ENCODE measurements at places on chromosomes 5 and 9.

DNA sequence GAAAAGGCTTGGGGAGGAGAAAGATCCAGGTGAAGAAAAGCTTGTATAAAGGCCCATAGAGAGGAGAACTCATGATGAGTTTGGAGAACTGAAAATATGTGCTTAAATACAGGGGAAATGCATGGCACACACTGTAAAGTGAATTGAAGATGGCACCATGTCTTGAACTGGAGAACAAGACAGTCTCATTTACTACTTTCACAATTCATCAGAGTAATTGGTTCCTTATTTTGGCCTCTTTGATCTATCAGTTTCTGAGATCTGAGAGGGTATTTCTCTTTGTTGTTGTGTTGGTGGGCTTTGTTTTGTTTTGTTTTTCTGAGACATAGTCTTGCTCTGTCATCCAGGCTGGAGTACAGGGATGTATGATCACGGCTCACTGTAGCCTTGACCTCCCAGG, 98.2 kb downstream of the CEMIP2 start:
- no peak for DNase-seq

GRCh38 chr9:129752900-129753729, at the start of gene PTGES:
TSS of gene PTGES (minus strand) at chr9:129753042. CDS start at chr9:129753012, 30 bp downstream.
- peak; percentile 32 for DNase-seq

DNA sequence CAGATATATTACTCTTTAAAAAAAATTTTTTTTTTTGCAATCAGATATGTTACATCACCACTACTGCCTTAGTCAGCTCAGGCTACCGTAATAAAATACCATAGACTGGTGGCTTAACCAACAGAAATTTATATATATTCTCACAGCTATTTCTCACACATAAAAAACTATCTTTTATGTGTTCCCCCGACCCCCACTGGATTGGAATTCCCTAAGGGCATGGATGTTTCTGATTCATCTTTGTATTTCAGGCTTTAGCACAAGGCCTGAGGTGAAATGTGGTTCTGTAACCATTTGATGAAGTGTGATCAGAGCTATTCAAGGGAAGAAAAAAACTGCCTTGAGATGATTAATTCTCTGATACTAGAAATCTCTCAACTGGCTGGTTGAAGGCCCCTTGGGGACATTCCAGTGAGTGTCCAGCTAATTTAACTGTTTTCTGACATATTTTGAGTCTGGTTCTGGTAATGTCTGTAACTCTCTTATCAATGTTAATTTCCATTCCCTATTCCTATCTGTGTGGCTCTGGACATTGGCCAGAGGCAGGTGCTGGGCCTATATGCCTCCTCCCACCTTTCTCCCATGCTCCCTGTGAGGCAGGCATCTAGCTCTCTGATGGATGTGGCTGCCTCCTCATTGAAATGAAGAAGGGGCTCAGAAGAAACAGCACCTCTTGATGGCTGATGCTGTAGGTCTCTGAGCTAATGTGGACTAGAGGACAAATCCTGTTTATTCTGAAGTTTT, 2.5 kb downstream of the CD14 start:
- DNase-seq = no peak

GRCh38 chr5:171637811-171638210, 147.8 kb upstream of the SMIM23 start:
- DNase-seq = no peak

GRCh38 chr9:14864309-14864708, 45.9 kb downstream of the FREM1 start:
- no peak for DNase-seq

GRCh38 chr9:100308965-100309564, 43.7 kb downstream of the TEX10 start:
- no peak for DNase-seq

- no peak for DNase-seq
These were observed 18.7 kb downstream of the KCNIP1 start for GRCh38 chr5:170522211-170523141.

DNA sequence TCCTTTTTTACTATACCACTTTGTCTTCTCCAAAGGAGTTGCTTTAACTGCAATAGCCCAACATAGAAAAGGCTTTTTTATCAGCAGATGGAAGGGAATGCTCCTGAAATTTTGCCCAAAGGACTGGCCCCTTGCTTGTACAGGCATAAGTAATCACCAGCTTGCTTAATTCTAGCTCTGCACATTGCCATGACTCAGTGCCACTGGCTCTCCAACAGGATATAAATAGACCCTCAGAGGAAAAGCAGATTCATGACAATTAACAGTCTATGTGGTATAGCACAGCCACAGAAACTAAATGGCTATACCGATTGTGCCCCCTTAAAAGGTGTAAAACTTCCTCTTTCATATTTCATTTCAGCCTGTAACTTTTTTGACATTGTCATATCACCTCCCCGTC, 227.0 kb downstream of the ZNF608 start:
- no peak for DNase-seq

DNA sequence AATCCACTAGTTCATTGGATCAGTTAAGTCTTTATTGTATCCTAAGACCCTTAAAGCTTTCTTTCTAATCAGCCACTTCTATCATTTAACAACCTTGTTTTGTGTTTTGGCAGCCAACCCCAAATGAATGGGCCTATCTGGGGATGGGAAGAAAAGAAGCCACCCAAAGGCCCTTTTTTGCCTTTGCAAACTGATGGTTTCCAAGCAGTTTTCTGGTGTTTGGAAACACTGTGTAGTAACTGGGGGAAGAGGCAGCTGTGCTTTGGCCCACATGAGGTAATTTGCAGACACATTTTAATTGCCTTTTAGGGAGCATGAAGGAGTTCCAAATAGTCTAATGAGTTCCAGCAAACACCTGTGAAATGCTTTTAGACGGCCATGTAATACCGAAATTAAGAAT, 1751.3 kb upstream of the WWC1 start:
- no peak for DNase-seq

GRCh38 chr5:74586856-74587255, 53.7 kb downstream of the ENC1 start:
- DNase-seq = no peak

GRCh38 chr5:14851050-14851419, 20.5 kb downstream of the ANKH start:
- no peak for DNase-seq

GRCh38 chr5:1770443-1770802, 29.2 kb downstream of the MRPL36 start:
- DNase-seq = no peak

GRCh38 chr5:155091063-155091648, 77.6 kb downstream of the KIF4B start:
- DNase-seq = no peak

DNA sequence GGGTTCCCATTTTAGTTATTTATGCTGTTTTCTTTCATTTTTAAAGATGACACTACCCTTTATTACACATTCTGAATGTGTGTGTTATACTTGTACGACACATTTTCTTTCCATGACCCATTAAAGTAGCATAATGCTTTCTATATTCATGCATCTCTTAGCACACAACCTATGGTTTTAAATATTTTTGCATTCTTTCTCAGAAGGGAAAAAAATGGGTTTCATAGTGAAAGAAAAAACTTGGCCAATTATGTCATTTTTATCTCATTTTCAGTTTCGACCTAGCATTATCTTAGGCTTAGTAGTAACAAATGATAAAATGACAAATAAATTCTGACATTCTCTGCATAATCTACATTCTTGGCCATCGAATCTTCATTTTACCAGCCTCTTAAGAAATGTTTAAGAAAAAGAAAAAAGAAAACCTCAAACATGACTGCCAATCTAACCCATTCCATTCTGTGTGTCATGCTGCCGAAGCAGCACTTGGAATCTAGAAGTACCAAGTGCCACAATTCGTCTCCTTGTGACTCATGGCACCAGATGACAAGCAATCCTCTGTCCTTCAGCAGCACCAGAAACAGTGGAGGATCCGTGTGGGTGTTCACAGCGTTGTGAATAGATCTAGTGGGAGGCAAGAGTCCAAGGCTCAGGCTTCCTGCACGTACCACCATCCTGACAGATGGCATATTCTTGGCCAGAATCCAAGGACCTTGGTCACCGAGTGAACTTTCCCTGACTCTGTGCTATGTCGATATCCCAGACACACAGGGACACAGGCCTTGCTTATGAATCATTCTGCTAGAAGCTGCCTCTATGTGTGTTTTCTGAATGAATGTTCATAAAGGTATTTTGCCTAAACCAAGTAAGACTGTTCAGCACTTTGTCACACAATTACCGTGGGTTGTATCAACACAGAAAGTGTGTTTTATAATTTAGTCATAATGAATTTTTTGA, 502.7 kb downstream of the NR2F1-AS1 start:
- no peak for DNase-seq

- DNase-seq = no peak
These were observed 176.9 kb upstream of the WWC1 start for GRCh38 chr5:168114444-168115017.

DNA sequence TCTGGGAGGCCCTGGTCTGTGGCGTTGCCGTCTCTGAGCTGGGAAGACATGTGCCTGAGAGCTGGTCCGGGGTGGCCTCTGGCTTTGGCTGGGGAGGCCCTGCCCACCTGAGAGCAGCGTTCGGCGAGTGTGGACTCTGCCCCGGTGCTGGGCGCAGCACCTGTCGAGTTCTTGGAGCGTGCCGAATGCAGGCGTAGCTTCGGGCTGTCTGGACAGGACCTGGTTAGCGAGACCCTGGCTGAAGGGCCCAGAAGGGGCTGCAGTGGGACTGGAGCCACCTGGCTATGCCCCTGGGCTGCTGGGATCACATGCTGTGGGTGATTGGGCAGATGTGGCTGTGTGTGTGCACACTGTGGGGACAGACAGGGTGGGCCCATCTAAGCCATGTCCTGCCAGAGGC, 56.5 kb downstream of the RXRA start:
- DNase-seq = no peak

- no peak for DNase-seq
These were observed 209.3 kb downstream of the DAB2IP start for GRCh38 chr9:121860744-121861143.

DNA sequence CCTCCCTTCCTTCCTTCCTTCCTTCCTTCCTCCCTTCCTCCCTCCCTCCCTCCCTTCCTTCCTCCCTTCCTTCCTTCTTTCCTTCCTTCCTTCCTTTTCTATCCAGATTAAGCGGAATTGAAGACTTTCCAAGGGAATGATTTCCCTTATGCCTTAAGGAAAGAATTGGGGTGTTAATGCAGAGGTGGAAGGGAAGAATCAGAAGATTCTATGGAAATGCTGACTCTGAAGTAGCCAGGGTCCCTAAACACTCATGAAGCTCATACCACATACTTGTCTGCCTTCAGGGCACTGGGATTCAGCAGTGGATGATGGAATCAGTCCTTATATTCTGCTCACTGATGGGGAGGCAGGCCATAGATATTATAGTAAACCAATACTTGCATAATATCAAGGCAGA, 48.2 kb downstream of the TNC start:
- DNase-seq = no peak

DNA sequence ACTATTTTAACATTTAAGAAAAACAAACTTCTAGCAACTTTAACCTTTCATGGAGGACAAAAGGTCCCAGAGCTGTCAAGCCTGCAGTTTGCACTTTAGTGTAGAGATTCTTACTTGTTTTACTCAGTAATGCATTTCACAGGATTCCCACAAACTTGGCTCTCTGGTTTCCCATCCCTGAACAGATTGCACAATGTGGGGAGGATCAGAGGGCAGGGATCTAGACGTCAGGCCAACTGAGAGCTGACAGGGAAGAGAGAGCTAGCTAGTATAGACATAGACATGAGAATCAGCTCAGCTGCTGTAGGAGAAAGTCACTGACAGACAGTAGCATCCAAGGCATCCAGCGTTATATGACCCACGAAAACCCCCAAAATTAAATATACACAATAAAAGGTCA, 20.9 kb upstream of the BNIP1 start:
- no peak for DNase-seq
